Osteocyte (in vitro differentiated cells): ENCODE measurements at places on chromosomes 3 and 15. TPM values are rescaled to one million over a fixed set of nuclear protein-coding genes. Genes with fewer than 3 reads are reported as not detected.

Gene KBTBD13
- not detected in 2 replicates for total RNA-seq

Gene MYO5C
- total RNA-seq: 2.7 and 4.0 TPM in 2 replicates

Gene TMCO5A
- total RNA-seq: not detected in 2 replicates

Gene CLEC3B
- total RNA-seq: 166 and 181 TPM in 2 replicates

- DNase-seq: no peak
Observed at GRCh38 chr3:170222647-170223541, 670 bp downstream of the PRKCI start.
